ENCODE measurements at places on chromosomes 4 and X. TPM values are rescaled to one million over a fixed set of nuclear protein-coding genes. Genes with fewer than 3 reads are reported as not detected.
A peak's percentile ranks its signal among the peaks of the same experiment; 100 is the strongest.

DNA sequence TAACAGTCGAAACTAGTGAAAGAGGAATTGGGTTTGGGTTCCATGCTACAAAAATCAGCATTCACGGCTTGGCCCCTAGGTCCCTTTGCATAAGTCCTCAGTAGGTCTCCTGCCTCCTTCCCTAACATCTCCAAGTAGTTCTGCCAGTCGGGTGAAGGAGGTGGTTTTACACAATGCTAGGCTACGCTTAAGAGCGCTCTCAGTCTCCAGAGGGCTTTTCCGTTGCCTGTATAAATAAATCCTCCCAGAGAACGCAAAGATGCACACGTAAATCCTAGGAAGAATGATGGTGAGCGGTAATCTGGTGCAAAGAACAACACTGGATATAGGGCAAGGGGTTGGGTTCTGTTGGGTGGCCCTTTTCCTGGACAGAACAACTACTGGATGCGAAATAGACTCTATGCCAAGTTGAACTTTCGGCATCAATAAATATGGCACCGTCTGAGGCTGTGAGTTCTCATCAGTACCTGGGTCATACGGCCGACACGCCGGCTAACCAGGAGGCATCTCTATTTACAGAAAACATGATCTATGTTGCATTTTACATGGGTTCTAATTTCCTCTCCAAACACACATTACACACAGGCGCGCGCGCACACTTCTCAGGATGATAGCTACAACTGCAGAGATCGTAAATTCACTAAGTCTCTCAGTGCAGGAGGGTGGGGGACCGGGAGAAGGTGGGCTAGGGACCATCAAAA, 1.3 kb downstream of the CAMK2D start:
- DNase-seq: no peak

Gene CLDN22
- total RNA-seq: not detected

Gene ARAP2
- 2.4 TPM for total RNA-seq

DNA sequence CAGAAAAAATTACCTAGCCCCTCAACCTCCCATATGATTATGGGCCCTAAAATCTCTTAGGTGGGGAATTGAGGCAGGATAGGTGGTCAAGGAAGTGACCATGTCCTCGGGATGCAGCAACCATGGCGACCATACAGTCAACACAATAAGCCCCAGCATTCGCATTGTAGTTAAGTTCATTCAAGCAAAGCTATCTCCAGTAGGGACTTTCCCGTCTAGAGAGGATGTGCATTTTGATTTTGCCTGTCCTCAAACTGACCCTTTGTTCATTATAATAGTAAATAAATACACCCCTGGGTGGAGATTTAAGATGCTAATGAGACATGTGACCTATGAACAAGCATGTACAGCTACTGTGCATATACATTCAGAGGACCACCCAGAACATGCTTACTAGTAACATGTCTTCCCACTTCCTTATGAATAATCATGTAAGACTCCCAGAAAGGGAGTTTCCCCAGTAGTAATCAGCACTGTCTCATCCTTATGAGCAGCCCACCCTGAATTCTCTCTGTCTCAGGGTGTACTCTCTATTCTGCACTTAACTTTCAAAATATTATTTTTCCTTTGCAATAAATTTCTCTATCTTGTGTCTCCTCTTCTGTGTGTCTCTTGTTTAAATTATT, 74.3 kb downstream of the NUDT11 start:
- DNase-seq: no peak

- no peak for DNase-seq
These were observed 48.1 kb upstream of the CXCL8 start for GRCh38 chr4:73692254-73692653.

DNA sequence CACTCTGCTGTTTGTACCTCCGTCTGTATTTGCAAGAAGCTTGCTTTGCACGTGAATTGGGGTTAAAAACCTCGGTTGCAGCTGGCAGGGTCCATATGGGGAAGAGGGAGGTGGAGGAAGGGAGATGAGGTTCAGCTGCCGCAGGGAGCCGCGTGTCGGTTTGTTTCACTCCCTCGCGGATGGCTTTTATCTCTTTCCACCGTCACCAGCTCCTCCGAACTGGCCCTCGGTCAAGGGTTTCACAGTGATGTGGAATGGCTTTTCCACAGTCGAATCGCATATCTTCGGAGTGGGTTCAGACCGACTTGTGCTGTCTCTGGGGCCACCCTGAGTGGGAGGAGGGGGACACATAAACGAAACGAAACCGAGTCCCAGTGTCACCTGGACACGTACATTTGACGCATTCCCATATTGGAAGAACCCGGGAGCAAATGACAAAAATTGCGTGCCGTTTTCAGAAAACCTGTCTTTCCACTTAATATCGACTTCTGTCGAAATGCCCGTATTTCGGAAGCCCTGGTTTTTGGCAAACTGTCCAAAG, 929 bp downstream of the ZBTB33 start:
- DNase-seq: no peak

GRCh38 chr4:56505269-56506130, at the start of gene ARL9:
ARL9 (plus strand) TSS chr4:56505791; CDS start chr4:56505863, 72 bp downstream.
- peak; percentile 76 for DNase-seq

DNA sequence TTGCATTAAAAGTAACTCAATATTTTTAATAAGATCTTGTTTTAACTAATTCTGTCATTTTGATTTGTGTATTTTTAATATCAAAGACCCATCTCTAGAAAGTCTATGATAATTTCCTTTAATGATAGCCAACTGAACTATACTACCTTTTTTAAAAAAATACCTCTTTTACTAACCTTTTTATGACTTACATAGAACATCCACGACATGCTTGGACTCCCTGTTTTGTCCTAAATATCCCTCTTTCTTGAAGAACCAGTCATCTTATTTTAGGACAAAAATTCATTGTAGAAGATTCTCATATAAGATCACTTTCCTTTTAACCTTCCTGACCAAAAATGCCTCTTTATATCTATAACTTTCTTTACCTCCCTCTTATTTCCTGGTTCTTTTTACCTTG, 76.8 kb upstream of the GC start:
- no peak for DNase-seq

- DNase-seq: peak; percentile 75
These were observed 10.3 kb upstream of the AKAP17A start for GRCh38 chrX:1581132-1581531.

DNA sequence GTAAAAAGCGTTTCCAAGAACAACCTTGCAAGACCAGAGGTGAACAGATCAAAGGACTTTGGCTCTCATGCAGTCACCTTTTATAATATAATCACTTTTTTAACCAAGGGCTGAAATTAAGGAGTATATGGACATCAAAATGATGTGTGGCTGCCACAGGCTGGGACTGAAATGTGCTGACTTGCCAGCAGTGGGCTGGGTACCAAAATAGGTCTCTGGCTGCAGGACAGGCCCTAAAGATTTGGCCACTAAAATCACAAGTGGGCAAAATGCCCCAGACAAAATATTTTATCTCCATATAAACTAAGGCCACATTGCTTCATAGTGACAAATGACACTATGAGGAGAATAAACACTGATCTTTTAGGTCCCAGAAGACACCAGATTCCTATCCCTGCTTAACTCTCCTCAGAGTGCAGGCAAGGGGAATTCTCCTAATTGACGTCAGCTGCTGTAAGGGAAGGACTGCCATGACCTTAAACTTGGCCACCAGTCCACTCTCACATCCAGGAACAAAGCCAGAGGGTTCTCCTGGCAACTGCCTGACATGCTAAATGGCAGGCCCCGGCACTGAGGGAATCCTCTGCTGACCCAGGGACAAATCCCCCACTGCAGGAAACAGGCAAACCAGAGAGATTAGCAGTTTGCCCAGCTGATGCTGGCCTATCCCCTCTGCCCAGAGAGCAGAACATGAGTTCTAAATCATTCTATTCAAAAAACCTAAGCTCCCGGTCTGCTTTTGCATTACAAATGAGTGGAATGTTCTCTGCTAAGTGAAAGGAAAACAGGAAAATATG, 155.8 kb downstream of the PPP3CA start:
- DNase-seq: peak; percentile 28

GRCh38 chr4:186137196-186137794, 32.8 kb downstream of the FAM149A start:
- DNase-seq: no peak

Gene VCX3B
- total RNA-seq: not detected

GRCh38 chr4:54727346-54727745, 69.6 kb downstream of the KIT start:
- no peak for DNase-seq

Gene GAGE12F
- 0.82 TPM for total RNA-seq

- DNase-seq: no peak
These were observed 63.4 kb downstream of the PSAPL1 start for GRCh38 chr4:7371210-7371941.

Gene XAGE2
- total RNA-seq: not detected

DNA sequence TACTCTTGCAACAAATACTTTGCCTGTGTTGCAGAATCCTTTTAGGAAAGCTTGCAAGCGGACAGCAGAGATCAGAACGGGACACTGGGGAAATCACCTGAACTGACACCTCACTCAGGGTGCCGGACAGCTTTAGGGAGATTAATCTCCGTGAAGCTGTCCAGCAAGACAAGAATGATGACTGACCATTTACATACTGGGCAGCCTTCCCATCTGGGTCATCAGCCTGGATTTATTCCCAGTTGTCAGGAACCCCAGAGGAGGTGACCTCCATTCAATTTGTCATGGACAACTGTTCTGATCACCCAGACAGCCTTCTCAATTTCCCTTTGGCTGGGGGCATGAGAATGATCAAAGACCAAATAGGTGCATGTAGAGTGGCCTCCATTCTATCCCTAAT, 93.0 kb upstream of the EGFL6 start:
- no peak for DNase-seq

- DNase-seq: no peak
These were observed 9.6 kb upstream of the PPP3CA start for GRCh38 chr4:101356928-101357327.

Gene ANKRD50
- total RNA-seq: 17.3 TPM

DNA sequence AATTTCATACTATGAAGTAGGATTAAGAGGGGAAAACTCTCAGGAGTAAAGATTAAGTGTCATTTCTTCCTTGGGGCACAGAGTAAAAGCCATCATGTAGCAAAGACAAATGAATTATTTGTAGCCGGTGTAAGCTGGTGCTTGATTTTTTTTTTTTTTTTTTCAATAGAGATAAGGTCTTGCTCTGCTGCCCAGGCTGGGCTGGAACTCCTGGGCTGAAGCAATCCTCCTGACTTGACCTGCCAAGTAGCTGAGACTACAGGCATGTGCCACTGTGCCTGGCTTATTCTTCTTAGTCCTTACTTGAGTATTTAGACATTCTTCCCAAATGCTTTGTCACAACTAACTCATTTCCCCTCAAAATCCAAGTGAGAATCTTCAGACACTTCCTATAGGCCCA, 125.7 kb downstream of the STOX2 start:
- DNase-seq: no peak

Gene MUC7
- total RNA-seq: not detected

GRCh38 chrX:70826715-70827114, 81.8 kb downstream of the TEX11 start:
- DNase-seq: no peak

DNA sequence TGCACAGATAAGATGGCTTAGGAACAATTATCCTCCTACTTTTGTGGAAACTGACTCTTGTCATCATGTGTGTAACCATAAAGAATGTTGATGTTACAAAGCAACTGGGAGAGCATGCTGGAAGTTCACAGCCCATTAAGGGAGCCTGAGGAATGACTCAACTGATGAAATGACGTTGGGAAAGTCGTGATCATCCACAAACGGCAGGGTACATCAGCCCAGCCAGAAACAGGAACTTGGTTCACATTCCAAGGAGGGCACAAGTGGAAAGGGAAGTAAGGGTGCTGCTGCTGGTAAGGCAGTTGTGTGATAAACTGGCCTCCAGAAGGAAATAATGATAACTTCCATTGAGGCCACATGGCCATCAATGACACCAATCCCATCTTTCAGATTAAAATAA, 6.7 kb downstream of the TEC start:
- DNase-seq: no peak

- DNase-seq: no peak
These were observed 106.4 kb downstream of the DHX15 start for GRCh38 chr4:24477919-24478318.
